ENCODE measurements at places on chromosomes 1 and 21.

DNA sequence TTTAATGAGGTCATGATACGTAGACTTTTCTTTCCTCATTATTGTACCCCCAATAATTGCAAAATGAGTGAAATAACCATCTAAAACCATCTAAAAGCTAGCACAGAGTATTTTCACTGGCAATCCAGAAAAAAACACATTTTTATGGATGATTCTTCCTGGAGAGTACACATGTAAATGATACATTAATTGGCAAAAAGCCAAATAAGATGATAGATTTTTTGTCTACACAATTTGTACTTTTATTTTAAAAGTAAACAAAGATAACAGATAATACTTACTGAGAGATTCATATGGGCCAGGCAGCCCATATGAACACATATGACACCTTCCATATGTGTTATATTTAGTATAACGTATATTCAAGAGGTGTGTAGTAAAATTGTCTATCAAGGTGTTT lies 2.5 kb upstream of the KRTAP19-7 start:
- DNase-seq: no peak

- no peak for DNase-seq
These were observed 168.7 kb downstream of the RUNX1 start for GRCh38 chr21:34880401-34880800.

- DNase-seq: no peak
These were observed 218.8 kb upstream of the CAMK1G start for GRCh38 chr1:209364716-209365115.

DNA sequence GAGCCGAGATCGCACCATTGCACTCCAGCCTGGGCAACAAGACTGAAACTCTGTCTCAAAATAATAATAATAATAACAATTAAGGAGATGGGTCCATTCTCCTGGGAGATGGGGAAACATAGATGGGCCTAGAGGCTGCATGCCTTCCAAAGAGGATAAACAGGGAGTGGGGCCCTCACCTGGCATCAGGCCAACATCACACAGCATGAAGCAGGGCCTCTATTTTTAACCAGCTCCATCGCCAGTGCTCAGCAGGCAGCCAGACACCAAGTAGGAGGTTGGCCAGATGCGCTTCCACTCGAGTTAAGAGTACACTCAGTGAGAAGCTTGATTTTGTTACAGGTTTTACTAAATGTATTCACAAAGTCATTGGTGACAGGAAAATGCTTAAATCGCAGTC lies 352.0 kb downstream of the RRAGC start:
- DNase-seq: no peak

- no peak for DNase-seq
These were observed at the start of gene NTMT2 for GRCh38 chr1:170145770-170146676. Gene NTMT2, plus strand, starts transcription at chr1:170145959. Its CDS starts 149 bp downstream, at chr1:170146108.

- no peak for DNase-seq
These were observed 22.2 kb downstream of the SGIP1 start for GRCh38 chr1:66556161-66556611.

GRCh38 chr1:160607672-160608032 lies 28.4 kb upstream of the CD84 start:
- no peak for DNase-seq

DNA sequence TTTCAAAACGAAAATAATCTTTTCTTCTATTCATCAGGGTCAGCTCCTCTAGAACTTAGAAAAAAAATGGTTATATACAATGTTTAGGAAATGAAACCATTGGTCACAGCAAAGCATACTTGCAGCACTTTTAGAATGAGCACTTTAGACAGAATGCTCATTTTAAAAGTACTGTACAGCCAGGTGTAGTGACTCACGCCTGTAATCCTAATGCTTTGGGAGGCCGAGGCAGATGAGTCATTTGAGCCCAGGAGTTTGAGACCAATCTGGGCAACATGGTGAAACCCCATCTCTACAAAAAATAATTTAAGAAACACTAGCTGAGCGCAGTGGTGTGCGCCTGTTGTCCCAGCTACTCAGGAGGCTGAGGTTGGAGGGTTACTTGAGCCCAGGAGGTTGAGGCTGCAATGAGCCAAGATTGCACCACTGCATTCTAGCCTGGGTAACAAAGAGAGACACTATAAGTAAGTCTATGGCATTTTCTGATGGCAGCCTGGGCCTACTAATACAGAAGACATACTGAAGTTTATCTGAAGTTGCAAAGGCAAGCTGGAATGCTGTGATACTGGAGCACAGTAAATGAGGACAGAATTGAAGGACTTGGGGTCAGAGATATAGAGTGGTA lies 48.9 kb upstream of the ZNF326 start:
- no peak for DNase-seq

DNA sequence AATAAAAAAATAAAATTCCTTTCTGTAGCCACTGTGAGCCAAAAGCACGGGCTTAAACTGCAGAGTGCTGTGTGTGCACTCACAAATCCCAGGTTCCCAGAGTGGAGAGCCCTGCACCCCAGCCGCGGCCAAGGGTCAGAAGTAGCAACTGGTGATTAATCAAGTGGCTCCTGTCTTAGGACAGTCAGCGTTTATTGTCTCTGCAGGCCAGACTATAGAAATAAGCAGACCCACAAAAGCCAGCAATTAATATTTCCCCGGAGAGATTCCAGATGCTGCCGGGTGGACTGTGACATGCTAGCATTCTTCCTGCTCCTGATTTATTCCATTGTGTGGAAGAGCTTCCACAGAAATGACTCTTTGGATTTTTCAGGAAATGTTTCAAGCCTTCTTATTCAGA lies 412.2 kb downstream of the KIF26B start:
- no peak for DNase-seq

DNA sequence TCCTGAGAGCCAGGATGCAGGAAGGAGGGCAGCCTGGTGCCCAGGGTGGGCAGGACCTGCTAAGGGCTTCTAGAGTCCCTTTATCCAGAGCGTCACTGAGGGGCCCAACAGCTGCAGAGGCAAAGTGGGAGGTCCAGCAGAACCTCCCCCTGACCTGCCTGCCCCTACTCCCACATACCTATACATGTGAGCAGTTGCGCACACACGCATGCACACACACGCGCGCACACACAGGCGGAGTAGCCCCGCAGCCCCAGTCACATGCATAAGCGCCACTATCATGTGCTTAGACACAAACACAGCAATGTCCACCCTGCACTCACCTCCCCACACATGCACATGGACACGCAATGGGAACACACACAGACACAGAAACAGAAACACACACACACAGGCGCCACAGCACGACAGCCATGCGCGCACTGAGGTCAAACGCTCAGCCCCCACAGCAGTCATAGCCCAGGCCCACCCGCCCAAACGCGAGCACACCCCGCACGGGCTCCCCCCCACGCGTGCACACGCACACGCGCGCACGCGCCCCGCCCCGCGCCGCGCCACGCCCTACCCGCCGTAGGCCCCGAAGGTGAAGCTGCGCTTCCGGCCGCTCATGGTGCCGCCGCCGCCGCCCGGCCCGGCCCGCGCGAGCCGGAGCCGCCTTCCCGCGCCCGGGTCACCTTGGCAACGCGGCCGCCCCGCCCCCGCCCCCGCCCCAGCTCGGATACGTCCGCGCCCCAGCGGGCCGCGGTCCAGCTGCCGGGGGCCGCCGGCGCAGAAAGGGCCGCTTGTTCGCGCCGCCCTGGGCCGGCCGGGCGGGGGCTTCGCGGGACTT lies 17.7 kb downstream of the RAP1GAP start:
- DNase-seq: no peak

- peak; percentile 56 for DNase-seq
These were observed 55.9 kb upstream of the PTGFRN start for GRCh38 chr1:116853680-116854402.

DNA sequence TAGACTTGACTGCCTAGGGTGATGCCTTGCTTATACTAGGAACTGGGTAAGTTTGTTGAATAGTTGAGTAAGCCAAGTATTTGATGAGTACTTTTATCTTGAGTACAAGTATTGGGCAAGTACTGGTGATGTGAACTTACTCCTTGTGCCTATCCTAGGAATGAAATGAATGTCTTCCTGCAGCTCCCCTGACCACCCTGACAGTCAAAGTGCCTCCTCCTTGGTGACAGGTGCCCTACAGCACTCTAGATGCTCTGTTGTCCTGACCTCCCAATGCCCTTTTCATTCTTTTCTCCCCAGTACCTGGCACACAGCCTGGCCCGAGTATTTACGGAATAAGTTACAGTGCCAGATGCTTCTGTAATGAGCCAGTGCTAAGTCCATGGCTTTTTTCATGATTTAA lies 25.5 kb downstream of the PCSK9 start:
- no peak for DNase-seq

DNA sequence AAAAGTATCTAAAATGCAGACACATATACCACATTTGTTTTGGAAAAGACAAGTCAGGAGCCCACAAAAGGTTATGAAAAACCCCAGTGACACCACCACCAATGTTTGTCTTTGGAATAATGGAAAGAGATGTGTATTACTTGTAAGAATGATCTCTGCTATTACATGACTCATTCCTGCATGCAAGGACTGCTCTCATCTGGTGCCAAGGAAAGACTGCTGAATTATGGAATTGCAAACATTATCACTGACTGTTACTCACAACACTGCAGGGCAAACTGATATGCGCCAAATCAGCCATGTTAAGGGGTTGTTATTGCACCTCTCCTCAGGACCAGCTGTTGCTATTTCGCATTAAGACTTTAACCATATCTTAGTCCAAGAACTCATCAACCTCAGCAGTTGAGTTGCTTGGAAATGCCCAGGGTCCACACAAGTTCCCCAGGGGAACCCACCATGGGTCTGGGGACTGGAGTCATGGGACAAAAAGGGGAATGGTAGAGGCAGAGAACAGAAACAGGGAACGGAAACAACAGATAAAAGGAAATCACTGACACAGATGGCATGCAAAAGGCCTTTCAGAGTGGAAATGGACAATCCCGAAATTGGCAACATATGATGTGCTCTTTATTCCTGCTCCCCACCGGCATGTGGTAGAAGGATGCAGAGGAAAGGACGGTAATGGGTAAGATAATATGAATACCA lies 34.4 kb downstream of the CAPZB start:
- DNase-seq: peak; percentile 47

DNA sequence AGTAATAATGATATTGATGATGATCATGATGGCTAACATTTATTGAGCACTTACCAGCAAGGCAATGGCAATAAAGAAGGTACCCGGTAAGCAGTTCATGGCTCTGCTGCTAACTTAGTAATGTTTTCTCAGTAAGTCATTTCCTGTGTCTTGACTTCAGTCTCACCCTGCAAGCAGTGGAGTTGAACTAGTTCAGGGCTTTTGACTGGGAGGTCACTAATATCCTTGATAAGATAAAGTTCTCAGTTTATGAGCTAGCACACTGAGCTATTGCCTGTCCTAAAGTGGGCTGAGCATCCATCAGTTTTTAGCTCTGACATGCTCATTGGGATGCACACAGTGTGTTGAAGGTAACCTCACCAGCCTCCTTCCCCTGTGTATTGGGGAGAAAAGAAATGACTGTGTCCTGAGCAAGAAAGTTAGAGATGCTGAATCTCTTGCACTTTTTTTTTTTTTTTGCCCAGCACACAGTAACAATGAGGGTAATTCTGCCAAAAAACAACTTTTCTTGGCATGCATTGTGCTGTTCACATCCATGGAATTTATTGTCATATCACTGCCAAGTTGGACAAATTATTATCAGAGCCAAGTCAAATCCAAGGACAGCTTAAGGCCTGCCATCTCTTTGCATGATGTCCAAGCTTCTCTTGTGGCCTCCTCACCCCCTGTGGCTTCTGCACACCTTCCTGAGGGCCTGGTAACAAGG lies 55.5 kb upstream of the GADD45A start:
- no peak for DNase-seq

GRCh38 chr1:25173809-25174340 lies 58.4 kb downstream of the SYF2 start:
- no peak for DNase-seq

GRCh38 chr1:207321790-207322645 lies 540 bp downstream of the CD55 start:
- peak; percentile 25 for DNase-seq

- DNase-seq: no peak
These were observed 81.0 kb upstream of the AKT3 start for GRCh38 chr1:243930822-243931671.

GRCh38 chr21:21018821-21019220 lies 20.6 kb downstream of the NCAM2 start:
- no peak for DNase-seq

DNA sequence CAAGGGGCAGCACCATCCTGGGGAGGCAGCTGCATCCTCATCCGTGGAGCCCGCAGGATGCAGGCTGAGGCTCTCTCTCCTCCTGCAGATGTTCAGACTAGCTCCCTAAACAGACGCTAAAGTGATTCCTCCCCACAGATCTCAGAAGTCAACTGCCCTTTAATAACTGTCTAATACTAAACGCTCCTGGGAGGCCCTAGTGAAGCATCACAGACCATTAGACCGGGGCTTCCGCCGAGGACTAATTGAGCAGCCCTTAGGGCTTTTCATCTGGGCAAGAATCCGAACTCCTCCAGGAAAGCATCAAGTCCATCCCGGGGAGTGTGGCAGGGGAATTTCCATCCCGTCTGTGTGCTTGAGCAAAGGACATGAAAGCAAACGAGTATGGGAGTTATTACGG lies 40.4 kb downstream of the PRDM16 start:
- DNase-seq: no peak

GRCh38 chr1:111129376-111129775 lies 10.5 kb downstream of the DRAM2 start:
- DNase-seq: peak; percentile 48

- no peak for DNase-seq
These were observed 82.0 kb upstream of the ESRRG start for GRCh38 chr1:216805233-216805632.

DNA sequence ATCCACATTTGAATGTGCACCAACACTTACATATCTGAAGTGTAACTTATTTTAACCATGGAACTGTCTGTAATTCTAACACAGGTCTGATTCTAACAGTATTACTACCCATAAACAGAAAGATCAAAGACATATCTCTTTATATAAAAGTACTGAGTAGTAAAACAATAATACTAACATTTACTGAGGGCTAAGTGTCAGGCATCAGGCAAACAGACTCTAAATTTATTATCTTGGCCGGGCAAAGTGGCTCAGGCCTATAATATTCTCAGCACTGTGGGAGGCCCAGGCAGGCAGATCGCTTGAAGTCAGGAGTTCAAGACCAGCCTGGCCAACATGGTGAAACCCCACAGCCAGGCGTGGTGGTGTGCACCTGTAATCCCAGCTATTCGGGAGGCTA lies 85.9 kb downstream of the JAK1 start:
- no peak for DNase-seq

GRCh38 chr1:245871191-245871590 lies 635.9 kb downstream of the SMYD3 start:
- DNase-seq: no peak

GRCh38 chr1:174247472-174247871 lies 88.2 kb downstream of the RABGAP1L start:
- DNase-seq: no peak

GRCh38 chr1:182408435-182409075 lies 8.1 kb upstream of the TEDDM1 start:
- DNase-seq: no peak

Measured in inflammatory macrophage treated with lipopolysaccharide for 4 hours (primary cell).